ENCODE measurements at places on chromosomes 7 and 10.

GRCh38 chr7:103922407-103922806 lies 67.1 kb downstream of the RELN start:
- DNase-seq, result no peak

DNA sequence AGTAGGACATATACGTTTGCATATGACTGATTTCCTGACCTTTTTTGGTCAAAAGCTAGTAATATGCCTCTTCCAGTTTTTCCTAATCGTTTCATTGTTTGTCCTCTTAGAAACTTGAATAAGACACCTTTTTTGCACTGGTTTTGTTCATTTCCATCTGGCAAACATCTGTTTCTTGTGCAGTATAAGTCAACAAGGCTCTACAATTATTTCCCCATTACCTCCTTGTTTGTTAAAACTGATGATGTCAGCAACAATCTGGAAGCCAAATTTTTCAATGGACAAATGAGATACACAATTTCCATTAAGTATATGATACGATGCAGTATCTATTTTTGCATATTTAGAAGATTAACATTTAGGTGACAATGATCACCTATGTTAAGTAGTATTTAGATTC lies 148.8 kb downstream of the NRBF2 start:
- DNase-seq, result no peak

- no peak for DNase-seq
These were observed 14.3 kb upstream of the ARMC3 start for GRCh38 chr10:22913474-22914092.

DNA sequence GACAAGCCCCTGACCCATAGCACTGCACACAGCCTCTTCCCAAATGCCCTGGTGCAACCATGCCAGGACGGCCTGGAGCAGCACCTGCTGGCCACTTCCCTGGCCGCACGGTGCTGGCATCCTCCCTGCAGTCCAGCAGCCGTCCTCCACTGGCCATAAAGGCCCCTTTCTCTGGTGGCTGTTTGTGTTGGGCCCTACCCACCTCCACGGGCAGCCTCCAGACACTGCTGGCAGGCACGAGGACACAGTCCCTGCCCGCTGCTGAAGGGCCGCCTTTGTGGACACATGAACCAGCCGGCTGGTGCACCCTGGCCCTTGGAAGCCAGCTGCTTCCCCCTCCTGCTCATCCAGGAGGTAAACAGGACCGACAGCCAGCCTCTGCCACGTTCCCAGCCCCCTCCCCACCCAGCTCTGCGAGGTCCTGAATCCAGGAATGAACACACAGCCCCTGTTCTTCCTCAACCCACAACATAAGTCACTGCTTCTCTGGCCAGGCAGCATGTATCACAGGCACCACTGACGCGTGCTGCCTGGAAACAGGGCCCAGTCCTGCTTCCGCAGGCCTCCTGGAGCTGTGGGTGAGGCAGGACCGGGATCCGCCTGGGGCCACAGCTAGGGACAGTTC lies 43.8 kb downstream of the SPOCK2 start:
- DNase-seq, result no peak

- DNase-seq, result no peak
These were observed 93.1 kb downstream of the CARD11 start for GRCh38 chr7:2950578-2950977.

DNA sequence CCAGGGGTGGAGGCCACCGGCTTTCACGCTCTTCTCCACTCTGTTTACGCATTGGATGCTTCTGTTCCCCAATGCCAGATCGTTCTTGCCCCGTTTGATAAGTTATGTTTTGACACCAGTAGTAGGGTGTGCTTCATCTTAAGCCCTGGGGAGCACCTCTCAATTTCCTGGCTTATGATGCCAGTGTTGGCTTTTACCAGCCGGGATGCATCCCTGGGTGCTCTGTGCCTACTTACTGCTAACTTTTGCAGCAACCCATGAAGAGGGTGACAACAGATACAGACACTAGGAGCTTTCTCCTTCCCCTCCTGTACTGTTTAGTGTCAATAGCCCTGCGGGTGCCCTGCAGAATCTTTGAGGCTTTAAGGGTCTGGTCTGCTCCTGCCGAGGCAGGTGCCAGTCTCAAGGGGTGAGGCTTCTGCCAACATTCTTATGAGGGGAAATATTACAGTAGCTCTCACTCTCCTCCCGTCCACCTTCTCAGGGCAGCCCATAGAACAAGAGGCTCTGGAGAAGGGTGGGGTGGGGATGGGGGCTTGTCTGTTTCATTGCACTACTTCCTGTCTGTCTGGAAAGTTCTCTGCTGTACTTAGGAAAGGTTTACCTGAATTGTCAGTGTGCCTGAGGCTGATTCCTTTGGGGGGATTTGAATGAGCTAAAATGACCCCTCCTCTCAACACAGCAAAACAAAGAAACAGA lies 23.3 kb downstream of the ADCY1 start:
- DNase-seq, result no peak

GRCh38 chr10:29409241-29410054 lies 120.6 kb downstream of the LYZL1 start:
- DNase-seq, result peak; percentile 64

DNA sequence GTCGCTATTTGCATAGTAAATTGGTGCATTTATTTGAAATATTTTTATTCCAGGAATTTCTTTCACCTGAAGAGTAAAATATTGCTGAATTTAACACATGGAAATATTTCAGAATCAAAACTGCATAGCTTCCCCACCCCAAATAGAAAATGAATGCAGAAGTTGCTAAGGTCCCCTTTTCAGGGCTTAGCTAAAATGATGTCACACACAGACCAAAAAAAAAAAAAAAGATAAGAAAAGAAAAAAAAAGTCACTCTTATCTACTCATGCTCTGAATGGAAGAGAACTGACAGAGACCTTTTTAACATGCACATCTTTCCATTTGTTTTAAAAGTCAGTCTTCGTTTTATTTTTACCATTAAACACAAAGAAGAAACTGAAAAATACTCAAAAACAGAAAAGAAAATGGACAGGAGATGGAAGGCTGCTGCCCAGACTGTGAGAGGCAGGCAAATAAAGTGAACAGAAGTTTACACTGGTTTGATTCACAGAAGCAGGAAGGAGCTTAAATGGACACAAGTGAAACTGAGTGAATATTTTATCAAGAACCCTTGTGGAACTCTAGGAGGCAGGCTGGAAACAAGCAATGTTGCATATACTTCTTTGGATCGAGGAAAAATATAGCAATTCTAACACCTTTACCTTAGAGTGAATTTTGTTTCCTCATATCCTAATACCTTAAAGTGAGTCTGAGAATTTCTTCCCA lies 32.0 kb downstream of the PSMC2 start:
- no peak for DNase-seq

DNA sequence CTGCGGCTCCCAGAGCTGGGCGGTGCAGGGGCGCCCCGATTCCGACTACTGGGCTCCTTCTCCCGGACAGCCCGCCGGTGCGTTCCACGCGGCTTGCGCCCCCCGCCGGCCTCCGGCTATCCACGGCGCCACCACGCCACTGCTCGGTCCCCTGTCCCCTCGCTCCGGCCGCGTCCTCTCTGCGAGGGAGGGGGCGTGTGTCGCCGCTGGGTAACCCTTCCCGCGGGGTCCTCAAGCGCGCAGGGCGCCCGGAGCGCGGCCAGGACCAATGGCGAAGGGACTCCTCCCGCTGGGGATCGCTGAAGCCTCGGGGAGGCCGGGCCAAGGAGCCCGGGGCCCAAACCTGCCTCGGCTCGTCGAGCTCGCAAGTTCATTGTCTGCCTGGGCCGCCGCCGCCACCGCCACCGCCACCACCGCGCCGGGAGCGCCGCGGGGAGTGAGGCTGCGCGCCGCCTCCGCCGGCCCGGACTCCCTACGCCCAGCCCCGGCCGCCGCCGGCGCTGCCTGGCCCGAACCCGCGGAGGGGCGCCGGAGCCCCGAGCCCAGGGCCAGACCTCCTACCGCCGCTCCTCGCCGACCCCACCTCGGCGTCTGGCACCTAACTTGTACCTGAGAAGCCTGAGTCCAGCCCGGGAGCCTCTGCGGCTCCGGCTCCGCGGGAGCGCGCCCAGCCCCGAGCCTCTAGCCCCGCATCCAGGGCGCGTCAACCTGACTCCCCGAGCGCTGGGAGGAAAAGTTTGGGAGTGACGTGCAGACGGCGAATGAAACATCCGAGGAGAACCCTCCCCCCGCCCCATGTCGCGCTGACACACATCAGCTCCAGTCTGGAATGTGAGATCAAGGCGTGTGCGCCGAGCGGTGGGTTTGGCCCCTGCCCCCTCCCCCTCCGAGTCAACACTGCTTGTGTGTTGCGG lies at the start of gene CHST15:
Gene CHST15 (minus strand): TSS at position 739 of the 914 bp plus-strand sequence. CDS start 47,386 bp downstream, outside the sequence.
- DNase-seq, result peak; percentile 54

GRCh38 chr10:58574058-58574457 lies 61.4 kb downstream of the BICC1 start:
- no peak for DNase-seq

DNA sequence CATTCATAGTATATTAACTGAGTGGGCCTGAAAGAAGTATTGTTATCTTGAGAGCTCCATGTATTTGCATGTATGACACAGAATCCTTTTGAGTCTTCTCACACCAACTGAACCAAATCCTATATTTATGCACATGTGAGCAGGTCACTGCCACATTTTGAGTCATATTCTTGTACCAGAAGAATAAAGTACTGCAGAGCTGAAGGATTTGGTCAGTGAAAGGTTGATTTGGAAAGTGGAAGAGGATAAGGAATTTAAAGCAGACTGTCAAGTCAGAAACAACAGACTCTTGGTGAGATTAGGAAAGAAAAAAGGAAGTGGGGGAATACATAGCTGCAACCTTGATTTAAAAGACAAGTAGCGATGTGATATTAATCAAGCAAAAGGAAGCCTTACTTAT lies 121.8 kb downstream of the ARID5B start:
- no peak for DNase-seq

DNA sequence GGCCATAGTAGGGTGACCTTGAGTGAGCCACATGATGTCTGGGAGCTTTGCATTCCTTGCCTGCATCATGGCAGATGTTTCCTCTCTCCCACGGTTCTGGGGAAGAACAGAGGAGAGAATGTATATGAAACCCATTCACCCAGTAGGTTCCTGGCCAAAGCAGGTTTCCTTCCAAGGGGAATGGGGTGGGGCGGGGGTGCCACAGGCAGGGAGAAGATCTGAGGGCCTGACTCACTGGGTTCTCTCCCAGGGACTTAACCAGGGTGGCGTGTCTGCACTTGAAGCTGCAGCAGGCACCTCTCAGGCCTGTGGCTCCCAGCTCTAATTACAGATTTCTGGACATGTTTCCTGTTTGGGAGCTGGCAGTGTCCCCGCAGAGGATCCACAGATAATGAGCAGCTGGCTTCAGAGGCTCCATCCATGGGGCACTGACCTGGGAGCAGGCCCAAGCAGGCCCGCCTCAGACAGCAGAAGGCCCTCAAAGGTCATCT lies 50.2 kb upstream of the ZMIZ1 start:
- no peak for DNase-seq

DNA sequence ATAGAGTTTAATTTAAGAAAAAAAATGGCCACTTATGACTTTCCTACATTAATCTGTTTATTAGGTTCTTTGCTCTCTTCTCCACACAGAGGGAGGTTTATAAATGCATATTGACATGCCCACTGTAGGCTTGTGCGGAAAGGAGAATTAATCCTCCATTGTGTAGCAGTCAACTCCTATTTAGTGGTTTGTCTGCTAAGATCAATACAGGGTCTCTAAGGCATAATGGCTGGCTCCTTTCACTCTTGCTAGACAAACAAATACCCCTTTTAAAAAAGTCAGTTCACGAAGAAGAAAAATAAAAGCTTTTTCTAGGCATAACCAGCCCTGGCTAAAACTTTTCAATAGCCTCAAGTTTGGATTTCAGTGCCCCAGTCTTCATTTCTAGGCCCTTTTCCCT lies 141.6 kb downstream of the TSPAN12 start:
- no peak for DNase-seq

DNA sequence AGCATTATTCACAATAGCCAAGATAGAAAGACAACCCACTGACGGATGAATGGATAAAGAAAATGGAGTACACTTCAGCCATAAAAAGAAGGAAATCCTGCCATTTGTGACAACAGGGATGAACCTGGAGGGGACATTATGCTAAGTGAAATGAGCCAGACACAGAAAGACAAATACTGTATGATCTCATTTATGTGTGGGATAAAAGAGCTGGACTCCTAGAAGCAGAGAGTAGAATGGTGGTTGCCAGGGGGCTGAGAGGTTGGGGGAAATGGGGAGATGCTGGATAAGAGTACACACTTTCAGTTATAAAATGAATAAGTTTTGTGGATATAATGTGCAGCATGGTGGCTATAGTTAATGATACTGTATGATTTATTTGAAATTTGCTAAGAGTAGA lies 124.4 kb downstream of the SEC23IP start:
- DNase-seq, result no peak

All from right renal pelvis (tissue), 4 donors.